T-cell (primary cell): ENCODE measurements at places on chromosomes 13 and 19.

- no peak for DNase-seq
Measured at GRCh38 chr19:42095814-42096230, 19.9 kb downstream of the ZNF574 start.

DNA sequence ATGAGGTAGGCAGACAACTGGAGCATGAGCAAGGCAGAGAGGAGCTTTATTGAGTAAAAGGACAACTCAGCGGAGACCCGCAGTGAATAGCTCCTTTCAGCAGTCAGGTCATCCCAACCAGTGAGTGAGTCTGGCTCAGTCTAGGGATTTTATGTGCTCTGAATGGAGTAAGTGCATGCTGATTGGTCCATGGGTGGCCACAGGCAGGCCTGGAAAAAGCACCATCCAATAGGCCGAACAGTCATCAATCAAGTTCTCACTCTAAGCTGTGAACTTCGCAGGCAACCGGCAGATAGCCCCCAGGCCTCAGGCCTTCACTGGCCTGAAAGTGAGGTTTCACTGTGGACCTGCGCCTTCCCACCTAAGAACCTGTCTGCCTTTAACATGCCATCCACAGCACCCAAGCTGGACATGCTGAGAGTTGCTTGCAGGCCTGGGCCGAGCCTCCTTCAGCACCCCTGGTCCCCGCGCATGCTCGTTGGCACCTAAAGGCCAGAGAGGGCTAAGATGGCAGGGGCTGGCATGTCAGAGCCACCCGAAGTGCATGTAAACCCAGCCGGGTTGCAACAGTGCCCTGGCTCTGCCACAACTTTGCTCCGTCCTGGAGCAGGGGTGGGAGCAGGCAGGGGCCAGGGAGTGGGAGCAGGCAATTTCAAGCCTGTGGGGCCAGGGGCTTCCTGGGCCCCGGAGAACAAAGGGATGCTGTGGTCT lies 698.7 kb downstream of the SLITRK1 start:
- DNase-seq = no peak

DNA sequence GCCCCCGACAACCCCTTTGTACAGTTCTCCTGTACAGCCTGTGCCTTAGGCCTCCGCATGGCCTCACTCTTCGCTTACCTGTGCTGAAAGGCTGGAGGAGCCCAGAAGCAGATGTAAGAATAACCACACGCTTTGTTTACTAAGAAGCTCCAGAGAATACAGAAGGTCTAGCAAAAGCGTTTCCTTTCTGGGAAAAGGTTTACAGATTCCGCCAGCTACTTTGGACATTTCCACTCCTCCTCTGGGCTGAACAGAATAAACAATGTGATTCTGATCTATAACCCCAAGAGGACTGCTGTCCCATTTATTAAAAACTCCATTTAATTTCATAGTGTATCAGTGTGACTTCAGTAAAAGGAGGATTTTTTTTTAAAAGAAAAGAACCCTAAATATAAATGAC lies 339.2 kb downstream of the DNAJC15 start:
- DNase-seq = no peak

DNA sequence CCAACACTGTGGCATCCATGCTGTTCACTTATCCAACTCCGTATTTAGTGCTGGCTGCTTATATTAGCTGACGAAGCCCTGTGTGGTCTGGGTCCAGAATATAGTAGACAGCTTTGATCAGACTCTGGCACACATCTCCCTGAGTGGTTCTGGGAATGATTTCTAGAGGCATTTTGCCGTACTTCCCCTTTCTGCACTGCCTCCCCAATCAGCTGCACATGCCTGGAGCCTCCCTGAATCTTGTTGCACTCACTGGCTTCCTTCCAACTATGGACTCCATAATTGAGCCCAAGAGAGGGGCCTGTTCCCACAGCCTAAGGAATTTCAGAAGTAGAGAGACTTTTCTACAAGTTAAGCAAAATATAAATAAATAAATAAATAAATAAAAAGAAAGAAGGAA lies 30.4 kb upstream of the PCDH8 start:
- no peak for DNase-seq

GRCh38 chr13:96398486-96398885 lies 308.6 kb downstream of the HS6ST3 start:
- DNase-seq = no peak

DNA sequence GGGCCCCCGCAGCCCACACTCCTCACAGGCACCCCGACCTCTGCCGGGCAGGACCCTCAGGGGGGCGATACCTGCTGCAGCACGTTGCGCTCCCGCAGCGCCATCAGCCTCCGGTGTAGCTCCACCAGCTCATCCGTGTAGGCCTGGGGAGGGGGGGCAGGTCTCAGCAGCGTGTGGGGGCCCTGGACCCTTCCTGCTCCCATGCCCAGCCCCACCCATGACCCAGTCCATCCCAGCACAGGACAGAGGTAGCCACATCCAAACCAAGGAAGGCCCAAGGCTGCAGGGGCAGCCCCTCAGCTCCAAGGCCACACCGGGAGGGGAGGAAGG lies 66.5 kb downstream of the MLLT1 start:
- no peak for DNase-seq
